NCI-H146 (cell line): ENCODE measurements at places on chromosomes 4 and X.
A peak's percentile ranks its signal among the peaks of the same experiment; 100 is the strongest.

DNA sequence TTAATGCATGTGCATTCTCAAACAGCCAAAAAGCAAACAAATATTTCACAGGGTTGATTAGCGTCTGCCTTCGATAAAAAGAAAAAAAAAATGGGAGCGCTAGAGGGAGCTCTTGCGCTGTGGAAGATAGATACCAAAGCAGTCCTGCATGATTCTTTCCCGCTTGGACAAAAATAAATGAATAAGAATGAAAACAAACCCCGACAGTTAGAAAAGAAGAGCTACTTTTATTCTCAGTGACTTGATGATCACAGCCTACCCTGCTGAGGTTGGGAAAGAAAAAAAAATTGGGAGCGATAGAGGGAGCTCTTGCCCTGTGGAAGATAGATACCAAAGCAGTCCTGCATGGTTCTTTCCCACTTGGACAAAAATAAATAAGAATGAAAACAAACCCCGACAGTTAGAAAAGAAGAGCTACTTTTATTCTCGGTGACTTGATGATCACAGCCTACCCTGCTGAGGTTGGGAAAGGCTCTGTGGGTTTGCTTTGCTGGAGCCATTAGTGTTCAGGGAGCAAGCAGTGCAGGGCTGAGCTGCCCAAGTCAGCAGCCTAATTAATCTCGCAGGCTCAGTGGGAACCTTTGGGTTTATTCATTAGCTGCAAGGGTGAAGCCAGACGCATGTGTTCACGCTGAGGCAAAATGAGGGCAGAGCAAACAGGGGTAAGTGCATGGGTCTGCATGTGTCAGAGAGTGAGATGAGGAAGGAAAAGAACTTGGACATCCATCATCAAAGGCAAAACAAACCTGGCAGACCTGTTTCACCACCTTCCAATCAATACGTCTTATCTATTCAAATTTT lies 249.3 kb upstream of the PRKX start:
- DNase-seq = peak; percentile 78

DNA sequence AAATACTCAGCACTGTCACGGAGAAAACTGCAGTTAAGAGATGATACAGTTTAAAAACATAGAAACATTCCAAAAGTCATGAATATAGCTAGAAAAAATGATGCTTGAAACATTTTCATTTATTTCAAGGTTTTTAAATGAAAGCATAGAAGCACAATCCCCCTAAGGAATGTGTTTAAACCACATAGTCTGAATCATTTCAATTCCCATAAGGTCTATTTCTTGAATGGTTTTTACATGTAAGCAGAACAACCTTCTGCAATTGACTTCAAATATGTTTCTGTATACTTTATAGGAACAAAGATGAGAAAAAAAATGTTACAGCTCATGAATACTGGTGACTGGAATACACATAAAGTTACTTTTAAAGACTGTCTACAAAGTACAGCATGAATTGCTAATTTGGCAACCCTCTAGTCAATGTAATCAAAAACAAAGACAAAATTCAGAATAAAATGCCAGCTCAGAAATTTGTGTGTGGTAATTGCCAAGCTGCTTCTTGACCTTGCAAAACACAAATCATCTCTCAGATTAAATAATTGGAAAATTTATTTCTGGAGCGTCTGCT lies 886.4 kb upstream of the ADGRL3 start:
- no peak for DNase-seq

DNA sequence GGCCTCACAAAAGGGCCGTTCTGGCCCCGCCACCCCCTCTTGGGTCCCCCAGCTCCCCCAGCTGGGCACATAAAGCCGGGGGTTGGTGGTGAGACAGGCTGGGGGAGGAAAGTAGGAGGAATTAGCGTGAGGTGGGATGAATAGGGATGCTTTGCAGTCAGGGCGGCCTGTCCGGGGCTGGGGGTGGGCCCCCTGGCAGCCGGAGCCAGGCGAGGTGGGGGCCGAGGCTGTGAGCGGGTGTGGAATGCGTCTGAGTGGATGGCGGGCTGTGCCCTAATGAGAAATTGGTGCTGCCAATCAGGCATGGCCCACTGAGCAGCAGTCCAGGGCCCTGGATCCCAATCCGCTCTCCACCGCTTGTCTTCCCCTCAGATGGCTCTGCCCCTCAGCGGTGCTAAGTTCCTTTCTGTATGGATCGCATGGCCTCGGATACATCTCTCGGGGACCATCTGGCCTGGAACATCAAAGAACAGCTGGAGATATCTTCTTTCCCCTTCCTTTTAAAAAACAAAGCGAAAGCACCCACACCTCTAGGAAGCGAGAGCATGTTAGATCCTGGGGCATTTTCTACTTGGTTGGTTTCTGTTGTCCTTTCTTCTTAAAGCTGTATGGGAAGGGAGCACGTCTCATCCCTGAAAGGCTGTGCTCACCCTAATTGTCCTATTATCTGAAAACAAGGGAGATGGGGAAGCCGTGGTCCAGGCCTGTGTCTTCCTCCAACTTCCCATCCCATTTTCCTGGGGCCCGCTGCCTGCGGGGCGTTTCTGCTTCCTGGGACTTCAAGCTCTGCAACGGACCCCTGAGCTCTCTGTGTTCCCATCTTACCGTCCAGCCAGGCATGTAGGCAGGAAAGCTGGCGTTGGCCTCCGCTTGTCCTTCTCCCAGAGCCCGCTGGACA lies 106.9 kb downstream of the SORCS2 start:
- DNase-seq = no peak

DNA sequence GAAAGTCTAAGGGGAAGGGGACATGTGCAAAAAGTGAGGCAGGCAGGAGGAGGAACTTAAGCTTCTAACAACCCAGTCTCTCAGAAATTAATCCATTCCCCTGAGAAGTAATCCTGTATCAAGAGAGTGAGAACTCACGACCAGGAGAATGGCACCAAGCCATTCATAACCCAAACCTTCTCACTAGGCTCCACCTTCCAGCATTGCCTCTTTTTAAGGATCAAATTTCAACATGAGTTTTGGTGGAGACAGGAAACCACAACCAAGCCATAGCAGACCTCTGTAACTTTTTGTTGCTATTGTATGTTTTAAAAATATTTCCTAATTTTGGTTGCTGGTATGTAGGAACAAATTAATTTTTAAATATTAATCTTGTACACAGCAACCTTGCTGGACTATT lies 32.8 kb downstream of the PASD1 start:
- DNase-seq = no peak
